A673 (cell line): ENCODE measurements at places on chromosomes 7 and 10. TPM values are rescaled to one million over a fixed set of nuclear protein-coding genes. Genes with fewer than 3 reads are reported as not detected.

- H3K36me3 ChIP-seq: no peaks in the 10 kb centered on the region
These were observed 59.3 kb downstream of the OSBPL3 start for GRCh38 chr7:24920451-24921361.

The CPN1 gene
- not detected in 2 replicates for total RNA-seq

- H3K27me3 ChIP-seq: no peaks in the 10 kb centered on the region
- no peaks in the 10 kb centered on the region for H3K36me3 ChIP-seq
- no peak for DNase-seq
- H3K4me1 ChIP-seq: no peaks in the 10 kb centered on the region
- H3K27ac ChIP-seq: no peak overlapping the region
- no peak overlapping the region for H3K4me3 ChIP-seq
These were observed 8.1 kb upstream of the PDSS1 start for GRCh38 chr10:26689399-26689798.

The ZWINT gene
- total RNA-seq: 104 and 112 TPM in 2 replicates

DNA sequence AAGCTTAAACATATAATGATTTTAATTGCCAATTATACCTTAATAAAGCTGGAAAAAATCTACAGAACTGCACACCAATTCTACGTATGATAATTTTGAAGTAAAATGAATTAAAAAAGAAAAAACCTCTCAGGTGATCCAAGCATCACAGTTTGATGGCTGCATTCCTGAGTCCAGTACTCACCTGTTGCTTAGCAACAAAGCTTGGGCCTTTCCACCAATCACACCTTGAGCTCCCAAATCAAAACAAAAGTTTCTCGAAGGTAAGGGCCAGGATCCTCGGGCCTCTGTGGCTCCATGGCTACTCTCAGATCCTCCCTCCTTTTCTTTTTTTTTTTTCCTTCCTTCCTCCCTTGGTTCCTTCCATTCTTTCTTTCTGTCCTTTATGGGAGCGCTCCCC lies 137.2 kb upstream of the PCBD1 start:
- no peak overlapping the region for H3K27ac ChIP-seq
- H3K36me3 ChIP-seq: no peaks in the 10 kb centered on the region
- DNase-seq: no peak
- no peaks in the 10 kb centered on the region for H3K4me1 ChIP-seq

DNA sequence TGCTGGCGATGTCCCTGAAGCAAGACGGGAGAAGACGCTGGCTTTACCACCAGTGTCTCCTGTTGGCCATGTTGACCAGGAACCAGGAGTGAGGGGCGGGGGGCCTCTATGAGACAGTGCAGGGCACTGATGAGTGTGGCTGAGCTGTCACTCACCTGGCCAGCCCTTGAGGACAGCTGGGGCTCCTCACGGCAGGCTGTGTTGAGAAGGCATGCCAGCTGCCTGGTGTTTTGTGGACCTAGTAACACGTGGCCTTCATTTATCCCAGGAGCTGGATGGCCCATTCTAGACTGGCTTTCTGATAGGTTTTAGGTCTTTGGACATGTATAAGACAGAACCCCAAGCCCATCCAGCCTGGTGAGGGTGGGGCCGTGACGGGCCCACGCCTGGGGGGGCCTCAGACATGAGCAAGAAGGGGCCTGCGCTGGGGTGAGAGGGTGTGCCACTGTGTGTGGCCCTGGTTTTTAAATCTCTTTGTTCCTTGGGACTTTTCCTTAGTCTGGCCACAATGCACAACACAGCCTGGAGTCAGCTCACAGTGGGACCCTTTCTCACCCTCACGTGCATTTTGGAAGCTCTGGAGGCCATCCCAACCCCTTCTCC lies 10.5 kb downstream of the RHBDD2 start:
- H3K4me3 ChIP-seq: no peak overlapping the region
- no peaks in the 10 kb centered on the region for H3K27me3 ChIP-seq
- no peaks in the 10 kb centered on the region for H3K4me1 ChIP-seq
- no peak for DNase-seq
- H3K36me3 ChIP-seq: peaks cover 16% of the 10 kb centered on the region

- DNase-seq: no peak
- H3K36me3 ChIP-seq: peaks cover 31% of the 10 kb centered on the region
- H3K4me3 ChIP-seq: no peak overlapping the region
- no peaks in the 10 kb centered on the region for H3K27me3 ChIP-seq
These were observed 8.3 kb downstream of the AEBP1 start for GRCh38 chr7:44112231-44112996.

The POM121 gene
- total RNA-seq: 54.6 and 56.6 TPM in 2 replicates

The TRIM50 gene
- total RNA-seq: not detected in 2 replicates

DNA sequence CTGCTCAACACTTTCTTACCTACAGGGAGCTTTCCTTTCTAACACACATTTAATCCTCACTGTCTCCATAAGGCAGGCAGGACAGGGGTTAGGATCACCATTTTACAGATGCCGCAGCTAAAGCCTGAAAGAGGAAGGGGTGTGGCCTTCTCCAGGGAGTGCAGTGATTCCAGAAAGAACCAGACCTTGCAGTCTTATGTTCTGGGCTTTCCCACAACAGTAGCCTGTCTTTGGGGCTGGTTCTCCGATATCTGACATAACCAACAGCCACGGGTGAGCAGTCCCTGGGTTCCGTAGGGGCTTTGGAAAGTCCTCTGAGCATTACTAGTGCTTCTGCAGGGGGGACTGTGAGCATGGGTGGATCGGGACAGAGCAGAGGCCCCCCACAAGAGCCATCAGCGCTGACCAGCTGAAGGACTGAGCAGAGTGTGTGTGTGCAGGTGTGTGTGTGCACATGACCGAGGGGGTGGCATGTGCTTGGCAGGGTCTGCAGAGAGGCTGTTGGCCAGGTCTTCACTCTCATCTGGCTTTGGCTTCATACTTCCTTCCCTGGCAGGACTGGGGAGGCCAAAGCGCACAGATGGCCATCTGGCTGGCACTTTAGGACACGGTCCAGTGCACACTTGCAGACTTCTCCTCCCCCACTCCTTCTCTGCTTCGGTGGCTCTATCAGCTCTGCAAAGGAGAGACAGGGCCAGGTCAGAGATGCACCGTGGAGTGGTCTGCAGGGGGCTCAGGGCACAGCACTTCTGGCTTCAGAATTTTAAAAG lies 400.3 kb downstream of the RPS24 start:
- no peak overlapping the region for H3K27ac ChIP-seq
- no peaks in the 10 kb centered on the region for H3K36me3 ChIP-seq
- no peak overlapping the region for H3K4me3 ChIP-seq
- peaks cover 6% of the 10 kb centered on the region for H3K4me1 ChIP-seq
- DNase-seq: no peak
- H3K27me3 ChIP-seq: no peaks in the 10 kb centered on the region

The ADD3 gene
- 80.5 and 82.9 TPM in 2 replicates for total RNA-seq

The C10orf105 gene
- not detected in 2 replicates for total RNA-seq

The GDI2 gene
- 294 and 325 TPM in 2 replicates for total RNA-seq

- DNase-seq: no peak
- no peak overlapping the region for H3K4me3 ChIP-seq
- no peak overlapping the region for H3K27ac ChIP-seq
- H3K27me3 ChIP-seq: no peaks in the 10 kb centered on the region
These were observed 85.7 kb upstream of the INHBA start for GRCh38 chr7:41788556-41788955.

- no peaks in the 10 kb centered on the region for H3K4me1 ChIP-seq
- no peaks in the 10 kb centered on the region for H3K36me3 ChIP-seq
- no peak overlapping the region for H3K27ac ChIP-seq
- H3K27me3 ChIP-seq: peaks cover 50% of the 10 kb centered on the region
- no peak for DNase-seq
These were observed 6.3 kb downstream of the HTRA1 start for GRCh38 chr10:122467701-122468100.

The PON3 gene
- total RNA-seq: not detected in 2 replicates

DNA sequence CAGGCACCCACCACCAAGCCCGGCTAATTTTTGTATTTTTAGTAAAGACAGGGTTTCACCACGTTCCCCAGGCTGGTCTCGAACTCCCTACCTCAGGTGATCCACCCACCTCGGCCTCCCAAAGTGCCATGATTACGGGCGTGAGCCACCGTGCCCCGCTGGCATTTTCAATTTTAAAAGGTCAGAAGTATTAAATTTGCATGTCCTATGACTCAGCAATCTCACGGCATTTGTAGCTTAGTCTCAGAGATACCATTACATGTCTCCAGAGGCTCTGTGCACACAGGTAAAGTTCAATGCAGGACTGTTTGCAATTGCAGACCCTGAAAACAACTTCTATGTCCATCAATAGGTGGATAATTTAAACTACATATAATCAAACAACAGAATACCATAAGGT lies 99.2 kb downstream of the DLG5 start:
- no peak overlapping the region for H3K27ac ChIP-seq
- H3K4me1 ChIP-seq: no peaks in the 10 kb centered on the region
- H3K4me3 ChIP-seq: no peak overlapping the region
- peaks cover 7% of the 10 kb centered on the region for H3K36me3 ChIP-seq
- no peak for DNase-seq
- H3K27me3 ChIP-seq: no peaks in the 10 kb centered on the region

- no peak overlapping the region for H3K4me3 ChIP-seq
- peaks cover 8% of the 10 kb centered on the region for H3K4me1 ChIP-seq
- no peaks in the 10 kb centered on the region for H3K27me3 ChIP-seq
These were observed 139.5 kb downstream of the ST7 start for GRCh38 chr7:117092785-117093184.

DNA sequence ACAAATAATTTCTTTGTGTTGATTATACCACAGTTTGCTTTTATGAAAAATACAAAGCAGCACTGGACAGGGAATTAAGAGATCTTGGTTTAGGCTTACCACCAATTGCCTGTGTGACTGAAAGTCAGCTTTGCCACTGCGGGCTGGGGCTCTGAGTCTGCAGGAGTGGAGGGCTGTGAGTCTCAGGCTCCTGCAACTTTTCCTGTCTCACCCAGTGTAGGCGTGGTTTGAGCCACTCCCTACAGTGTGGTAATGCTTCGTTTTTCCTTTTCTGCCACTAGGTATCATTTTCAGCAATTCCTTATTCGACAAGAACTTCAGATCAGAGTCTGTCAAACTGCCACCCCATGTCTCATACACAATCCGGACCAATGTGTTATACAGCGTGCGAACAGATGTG lies 180.6 kb downstream of the ABCA13 start:
- no peak overlapping the region for H3K4me3 ChIP-seq
- no peak for DNase-seq
- no peaks in the 10 kb centered on the region for H3K4me1 ChIP-seq

GRCh38 chr7:79778786-79779770 lies 325.6 kb upstream of the MAGI2 start:
- no peak for DNase-seq
- H3K27me3 ChIP-seq: no peaks in the 10 kb centered on the region
- H3K4me1 ChIP-seq: no peaks in the 10 kb centered on the region
- H3K4me3 ChIP-seq: no peak overlapping the region
- H3K36me3 ChIP-seq: no peaks in the 10 kb centered on the region
- H3K27ac ChIP-seq: no peak overlapping the region

DNA sequence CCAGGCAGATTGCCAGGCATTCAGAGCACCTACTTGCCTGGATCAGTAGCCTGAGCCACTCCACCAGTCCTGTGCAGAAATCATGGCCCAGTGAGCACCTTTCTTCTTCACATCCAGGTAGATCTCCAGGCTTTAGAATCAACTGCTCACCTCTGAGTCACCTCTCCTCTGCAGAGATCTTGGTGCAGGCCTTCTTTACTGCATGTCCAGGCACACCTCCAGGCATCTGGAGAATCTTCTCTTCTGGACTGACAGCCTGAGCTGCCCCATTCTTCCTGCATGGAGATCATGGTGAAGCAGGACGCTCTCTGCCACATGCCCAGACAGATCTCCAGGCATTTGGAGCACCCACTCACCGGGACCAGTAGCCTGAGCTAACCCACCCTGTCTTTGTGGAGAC lies 894.5 kb upstream of the MBL2 start:
- no peak overlapping the region for H3K4me3 ChIP-seq
- no peaks in the 10 kb centered on the region for H3K36me3 ChIP-seq
- DNase-seq: no peak
- no peak overlapping the region for H3K27ac ChIP-seq

GRCh38 chr7:154996101-154996500 lies 6.8 kb downstream of the PAXIP1 start:
- H3K27me3 ChIP-seq: no peaks in the 10 kb centered on the region
- H3K36me3 ChIP-seq: peaks cover 62% of the 10 kb centered on the region
- no peak overlapping the region for H3K27ac ChIP-seq
- no peak overlapping the region for H3K4me3 ChIP-seq
- peaks cover 2% of the 10 kb centered on the region for H3K4me1 ChIP-seq
- no peak for DNase-seq

GRCh38 chr10:73879296-73880173 lies 5.2 kb upstream of the CAMK2G start:
- no peaks in the 10 kb centered on the region for H3K27me3 ChIP-seq
- H3K4me1 ChIP-seq: no peaks in the 10 kb centered on the region
- no peaks in the 10 kb centered on the region for H3K36me3 ChIP-seq
- peak; percentile 93 for DNase-seq
- no peak overlapping the region for H3K27ac ChIP-seq

- peaks cover 35% of the 10 kb centered on the region for H3K4me1 ChIP-seq
- no peak for DNase-seq
- no peaks in the 10 kb centered on the region for H3K27me3 ChIP-seq
- no peak overlapping the region for H3K27ac ChIP-seq
- peaks cover 68% of the 10 kb centered on the region for H3K36me3 ChIP-seq
These were observed 19.9 kb downstream of the WAC start for GRCh38 chr10:28552775-28553174.

- peaks cover 61% of the 10 kb centered on the region for H3K27me3 ChIP-seq
- H3K4me3 ChIP-seq: no peak overlapping the region
- peak; percentile 45 for DNase-seq
- H3K27ac ChIP-seq: no peak overlapping the region
- H3K36me3 ChIP-seq: no peaks in the 10 kb centered on the region
- H3K4me1 ChIP-seq: peaks cover 49% of the 10 kb centered on the region
These were observed 6.1 kb upstream of the VGF start for GRCh38 chr7:101171442-101171837.

The VPS37D gene
- total RNA-seq: 8.7 and 10.1 TPM in 2 replicates

GRCh38 chr7:133491846-133492652 lies 239.2 kb downstream of the EXOC4 start:
- no peaks in the 10 kb centered on the region for H3K36me3 ChIP-seq
- peaks cover 17% of the 10 kb centered on the region for H3K4me1 ChIP-seq
- H3K27ac ChIP-seq: no peak overlapping the region
- H3K4me3 ChIP-seq: no peak overlapping the region
- no peaks in the 10 kb centered on the region for H3K27me3 ChIP-seq

The AGR3 gene
- total RNA-seq: not detected in 2 replicates

- H3K27ac ChIP-seq: no peak overlapping the region
- peaks cover 7% of the 10 kb centered on the region for H3K4me1 ChIP-seq
- no peak for DNase-seq
These were observed 1213.2 kb downstream of the XPNPEP1 start for GRCh38 chr10:108709927-108710722.
